ENCODE measurements at places on chromosomes 13 and 19.
A peak's percentile ranks its signal among the peaks of the same experiment; 100 is the strongest.

DNA sequence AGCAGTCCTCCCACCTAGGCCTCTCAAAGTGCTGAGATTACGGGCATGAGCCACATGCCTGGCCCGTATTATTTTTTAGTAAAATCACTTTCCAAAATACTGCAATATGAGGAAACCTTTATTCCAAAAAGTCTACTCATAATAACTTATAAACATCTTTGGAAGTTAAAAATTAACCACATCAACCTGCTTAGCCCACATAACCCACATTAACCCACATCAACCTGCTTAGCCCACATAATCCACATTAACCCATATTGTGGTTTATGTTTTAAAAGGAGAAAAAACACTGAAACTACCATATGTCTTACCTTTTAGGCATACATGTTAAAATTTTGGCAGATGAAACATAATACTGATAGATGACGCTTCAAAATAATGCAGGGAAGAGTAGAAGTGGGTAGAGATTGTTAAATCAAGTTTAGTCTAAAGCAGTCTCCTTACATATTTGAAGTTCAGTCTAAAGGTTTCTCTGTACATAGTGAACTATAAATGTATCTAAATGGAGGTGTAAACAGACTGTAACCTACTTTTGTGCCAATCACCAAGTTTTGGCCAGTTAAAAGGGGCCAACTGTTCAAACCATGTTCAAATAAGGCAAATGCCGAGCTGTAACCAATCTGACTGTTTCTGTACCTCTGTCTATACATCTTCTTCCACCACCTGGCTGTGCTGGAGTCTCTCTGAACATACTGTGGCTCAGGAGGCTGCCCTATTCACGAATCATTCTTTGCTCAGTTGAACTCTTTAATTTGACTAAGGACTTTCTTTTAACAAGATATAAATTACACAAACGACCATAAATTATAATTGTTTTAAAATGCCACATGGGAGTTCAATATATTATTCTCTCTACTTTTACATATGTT lies 14.5 kb downstream of the KPNA3 start:
- no peak for DNase-seq

GRCh38 chr13:44063881-44064280 lies 184.2 kb downstream of the LACC1 start:
- DNase-seq: no peak

- no peak for DNase-seq
These were observed 37.4 kb downstream of the ZNF787 start for GRCh38 chr19:56083668-56084067.

DNA sequence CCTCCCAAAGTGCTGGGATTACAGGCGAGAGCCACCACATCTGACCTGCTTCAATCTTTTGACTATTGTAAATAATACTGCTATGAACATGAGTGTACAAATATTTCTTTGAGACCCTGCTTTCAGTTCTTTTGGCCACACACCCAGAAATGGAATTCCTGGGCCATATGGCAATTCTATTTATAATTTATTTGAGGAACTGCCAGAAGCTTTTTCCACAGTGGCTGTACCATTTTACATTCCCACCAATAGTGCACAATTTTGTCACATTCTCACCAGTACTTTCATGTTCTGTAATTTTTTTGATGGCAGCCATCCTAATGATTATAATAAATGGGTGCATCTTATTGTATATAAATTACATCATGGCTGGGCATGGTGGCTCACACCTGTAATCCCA lies 13.7 kb upstream of the FCER2 start:
- DNase-seq: no peak

- no peak for DNase-seq
These were observed 482.7 kb downstream of the SLITRK6 start for GRCh38 chr13:85316506-85317025.

DNA sequence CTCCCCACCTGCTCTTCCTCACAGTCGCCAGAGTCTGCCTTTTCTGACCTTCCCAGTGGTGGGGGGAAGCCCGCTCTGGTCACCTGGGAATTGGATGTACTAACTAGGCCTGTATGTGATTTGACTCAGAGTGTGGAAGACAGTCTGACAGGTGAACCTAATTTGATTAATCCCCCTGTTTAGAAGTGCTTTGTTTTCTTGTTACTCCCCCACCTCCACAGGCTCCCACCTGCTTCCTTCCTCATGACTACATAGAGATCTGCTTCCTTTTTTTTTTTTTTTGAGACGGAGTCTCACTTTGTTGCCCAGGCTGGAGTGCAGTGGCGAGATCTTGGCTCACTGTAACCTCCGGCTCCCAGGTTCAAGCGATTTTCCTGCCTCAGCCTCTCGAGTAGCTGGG lies 44.0 kb downstream of the COG3 start:
- DNase-seq: no peak

DNA sequence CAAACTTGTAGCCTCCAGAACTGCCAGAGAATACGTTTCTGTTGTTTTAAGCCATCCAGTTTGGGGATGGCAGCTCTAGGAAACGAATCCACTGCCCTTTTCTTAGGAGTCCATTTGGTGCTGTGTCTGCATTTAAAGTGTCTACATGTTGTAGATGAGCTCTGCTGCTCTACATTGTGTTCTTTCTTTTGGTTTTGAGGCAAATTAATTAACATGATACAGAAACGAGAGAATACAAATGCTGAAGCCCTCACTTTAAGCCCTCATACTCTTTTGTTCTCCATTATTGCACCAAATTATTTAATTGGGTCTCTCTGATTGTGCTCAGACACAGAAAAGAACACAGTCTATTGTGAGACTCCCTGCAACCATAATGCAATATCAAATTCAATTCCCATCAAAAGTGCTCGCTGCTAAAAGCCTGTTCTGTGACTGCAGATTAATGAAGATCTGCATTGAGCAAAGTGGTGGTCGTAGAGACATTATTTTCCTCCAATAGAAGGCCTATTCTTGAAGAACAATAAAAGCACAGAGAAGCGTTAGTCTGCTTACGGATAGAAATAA lies 166.3 kb upstream of the SOX21 start:
- no peak for DNase-seq

DNA sequence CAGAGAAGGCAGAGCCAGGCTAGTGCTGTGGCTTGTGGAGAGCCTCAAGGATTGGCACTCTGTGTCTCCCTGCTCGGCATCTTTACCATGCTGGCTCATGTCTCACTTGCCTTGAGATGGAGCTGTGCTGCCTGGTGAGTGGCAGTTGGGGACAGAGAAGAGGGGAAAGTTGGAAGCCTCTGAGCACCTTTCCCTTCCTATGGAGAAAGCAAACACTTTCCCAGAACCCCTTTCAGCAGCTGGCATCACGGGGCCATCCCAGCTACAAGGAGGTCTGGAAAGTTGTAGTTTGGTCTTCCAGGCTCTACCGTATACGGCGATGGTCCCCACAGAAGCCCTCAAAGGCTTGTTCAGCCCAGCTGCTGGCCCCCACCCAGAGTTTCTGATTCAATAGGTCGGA lies 58.7 kb downstream of the DPF1 start:
- no peak for DNase-seq

DNA sequence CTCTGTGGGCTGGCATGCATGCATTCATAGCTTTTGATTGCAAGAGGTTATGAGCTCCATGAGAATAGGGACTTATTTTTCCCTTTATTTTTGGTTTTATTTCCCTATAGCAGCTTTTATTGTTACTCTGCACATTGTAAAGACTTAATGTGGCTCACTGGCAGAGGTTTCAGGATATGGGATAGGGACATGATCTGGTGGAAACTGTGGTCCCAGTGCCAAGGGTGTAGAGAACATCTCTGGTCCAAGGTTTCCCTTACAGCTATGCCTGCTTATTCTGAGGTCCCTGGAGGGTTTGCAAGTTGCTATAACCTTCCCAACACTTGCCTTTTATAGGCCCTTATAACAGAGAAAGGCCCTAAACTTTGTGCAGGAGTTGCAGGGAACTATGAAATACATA lies 33.6 kb downstream of the LMO7 start:
- no peak for DNase-seq

GRCh38 chr19:38514812-38515633 lies 81.5 kb downstream of the RYR1 start:
- peak; percentile 78 for DNase-seq

GRCh38 chr13:26022538-26023292 lies 29.1 kb downstream of the SHISA2 start:
- no peak for DNase-seq

DNA sequence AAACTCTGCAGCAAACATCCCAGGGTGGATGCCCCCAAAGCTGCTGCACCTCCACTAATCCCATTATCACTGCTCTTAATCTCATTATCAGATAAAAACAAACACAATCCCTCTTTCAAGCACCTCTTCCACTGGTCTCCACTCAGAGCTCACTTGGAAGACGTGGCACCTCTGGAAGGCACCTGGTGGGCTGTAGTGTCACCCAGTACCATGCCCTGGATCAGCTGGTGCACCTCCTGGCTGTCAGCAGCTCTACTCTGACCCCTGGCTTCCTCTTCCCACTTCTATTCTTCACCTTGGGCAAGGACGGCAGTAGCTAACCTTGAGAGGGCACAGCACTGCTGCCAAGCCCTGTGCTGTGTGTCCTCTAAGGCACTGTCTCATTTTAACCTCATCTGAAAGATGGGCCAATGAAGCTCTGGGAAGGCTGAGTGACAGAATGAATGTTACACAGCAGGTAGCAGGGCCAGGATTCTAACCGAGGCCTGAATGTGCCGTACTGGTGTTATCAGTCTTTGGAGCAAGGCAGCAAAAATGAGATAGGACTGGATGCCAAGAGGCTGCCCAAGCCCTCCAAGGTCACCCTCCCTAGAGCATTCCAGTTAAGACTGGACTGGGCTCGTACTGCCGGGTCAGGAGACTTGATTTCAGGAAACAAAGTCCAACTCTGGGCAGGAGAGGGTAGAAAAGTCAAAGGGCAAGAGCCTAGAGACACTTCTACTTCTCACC lies 7.4 kb downstream of the BRD4 start:
- no peak for DNase-seq

GRCh38 chr19:17332677-17333581 lies 1.7 kb downstream of the ANO8 start:
- DNase-seq: peak; percentile 34
